Activated CD8-positive, alpha-beta memory T cell treated with anti-CD3 and anti-CD28 coated beads for 24 hours (primary cell): ENCODE measurements at places on chromosomes 7 and 10.

GRCh38 chr10:48845512-48845911, 94.1 kb downstream of the LRRC18 start:
- no peak for DNase-seq

DNA sequence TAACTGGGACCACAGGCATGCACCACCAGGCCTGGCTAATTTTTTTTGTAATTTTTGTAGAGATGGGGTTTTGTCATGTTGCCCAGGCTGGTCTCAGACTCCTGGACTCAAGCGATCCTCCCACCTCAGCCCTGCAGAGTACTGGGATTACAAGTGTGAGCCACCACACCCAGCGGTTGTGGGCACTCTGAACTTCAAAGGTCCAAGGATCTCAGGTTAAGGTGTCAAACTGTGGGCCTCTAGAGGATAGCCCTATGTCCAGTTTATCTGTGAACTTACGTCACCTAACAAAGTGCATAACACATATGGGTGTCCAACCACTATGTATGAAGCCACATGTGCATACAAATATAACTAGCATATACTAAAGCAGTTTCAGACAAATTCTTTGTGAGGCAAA, 3.2 kb upstream of the IL2RA start:
- DNase-seq = peak; percentile 56

- no peak for DNase-seq
These were observed 185.5 kb downstream of the SGMS1 start for GRCh38 chr10:50438049-50438936.

DNA sequence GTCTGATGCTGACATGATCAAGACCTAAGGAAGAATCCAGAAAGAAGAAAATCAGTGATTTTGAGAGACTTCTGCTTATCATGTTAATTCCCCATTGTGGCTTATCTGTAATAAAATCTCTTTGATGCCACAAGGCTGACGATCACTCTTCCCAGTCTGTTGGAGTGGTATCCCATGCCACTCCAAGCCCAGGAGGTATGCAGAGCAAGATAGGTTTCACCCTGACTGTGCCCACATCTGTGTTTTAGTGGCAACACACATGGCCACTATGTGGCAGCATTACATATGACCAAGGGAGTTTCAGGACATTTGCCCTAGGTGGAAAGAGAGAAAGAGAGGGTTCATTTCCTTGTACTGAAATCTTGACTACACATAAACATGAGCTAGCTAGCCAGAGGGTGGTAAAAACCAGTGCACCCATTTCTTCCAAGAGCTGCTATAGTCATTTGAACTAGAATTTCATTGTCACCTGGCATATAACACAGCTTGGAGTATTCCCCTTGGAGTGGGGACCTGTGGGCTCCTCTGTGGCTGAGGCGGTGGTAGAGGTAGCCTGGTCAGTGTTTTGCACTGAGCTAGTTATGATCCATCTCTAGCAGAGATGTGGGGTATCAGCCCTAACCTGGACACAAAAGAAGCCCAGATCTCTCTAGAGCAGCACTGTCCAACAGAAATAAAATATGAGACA, 20.8 kb downstream of the LAMB4 start:
- no peak for DNase-seq

DNA sequence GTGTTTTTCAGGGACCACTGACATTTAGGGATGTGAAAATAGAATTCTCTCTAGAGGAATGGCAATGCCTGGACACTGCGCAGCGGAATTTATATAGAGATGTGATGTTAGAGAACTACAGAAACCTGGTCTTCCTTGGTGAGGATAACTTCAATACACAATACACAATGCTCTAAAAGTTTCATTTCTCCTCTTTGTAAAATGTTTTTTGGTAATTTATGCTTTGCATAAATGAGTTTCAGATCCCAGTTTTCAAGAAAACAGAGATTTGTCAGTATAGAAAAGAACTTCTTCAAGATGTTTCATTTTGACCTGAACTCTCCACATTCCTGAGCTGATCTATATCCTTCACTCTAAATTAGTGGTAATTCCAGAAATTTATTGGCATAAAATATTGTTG, 14.2 kb downstream of the ZNF92 start:
- no peak for DNase-seq

DNA sequence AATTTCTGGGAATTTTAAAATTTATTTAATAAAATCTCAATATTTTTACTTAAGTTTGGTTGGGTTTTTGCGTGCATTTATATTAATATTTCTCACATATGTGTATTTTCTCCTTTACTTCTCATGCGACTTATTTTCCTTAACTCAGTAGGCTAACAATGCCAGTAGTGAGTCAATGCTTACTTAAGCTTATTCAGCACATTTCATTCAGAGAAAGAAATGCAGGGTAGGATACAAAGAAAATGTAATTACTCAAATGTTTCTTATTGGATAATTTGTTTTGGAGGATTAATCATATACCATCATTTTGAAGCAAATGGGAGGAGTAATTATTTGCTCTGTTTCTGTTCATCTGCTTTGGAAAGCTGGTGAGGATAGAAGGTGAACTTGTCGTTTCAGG, 623.5 kb downstream of the POM121L12 start:
- no peak for DNase-seq

DNA sequence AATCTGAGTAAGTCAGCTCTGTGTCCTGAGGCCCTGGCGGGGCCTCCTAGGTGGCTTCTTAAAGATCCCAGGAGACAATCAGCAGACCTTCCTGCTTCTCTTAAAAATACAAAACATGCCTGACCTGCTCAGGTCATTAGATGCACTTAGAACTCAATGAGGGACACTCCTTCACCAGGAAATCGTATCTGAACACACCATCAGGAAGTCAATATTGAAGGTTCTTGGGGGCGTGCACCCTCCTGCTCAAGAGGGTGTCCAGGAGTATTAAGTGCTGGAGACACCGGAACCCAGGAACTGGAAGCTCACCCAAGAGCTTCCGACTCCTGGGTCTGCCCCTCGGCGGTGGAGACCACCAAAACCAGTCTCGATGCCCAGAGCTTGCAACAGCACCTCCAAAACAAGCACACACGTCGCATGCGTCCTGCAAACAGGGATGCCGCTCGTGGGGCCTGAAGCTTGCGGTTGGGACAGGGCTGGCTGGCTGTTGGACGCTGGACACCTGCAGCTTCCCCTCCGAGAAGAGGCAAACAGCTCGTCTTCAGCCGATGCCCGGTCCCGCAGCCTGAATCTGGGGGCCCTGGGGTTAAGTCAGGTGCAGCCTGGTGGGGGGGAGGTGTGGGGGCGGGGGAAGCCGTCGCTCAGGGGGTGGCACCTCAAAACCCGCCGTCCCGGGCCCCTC, 803 bp downstream of the RAPGEF5 start:
- DNase-seq = no peak

DNA sequence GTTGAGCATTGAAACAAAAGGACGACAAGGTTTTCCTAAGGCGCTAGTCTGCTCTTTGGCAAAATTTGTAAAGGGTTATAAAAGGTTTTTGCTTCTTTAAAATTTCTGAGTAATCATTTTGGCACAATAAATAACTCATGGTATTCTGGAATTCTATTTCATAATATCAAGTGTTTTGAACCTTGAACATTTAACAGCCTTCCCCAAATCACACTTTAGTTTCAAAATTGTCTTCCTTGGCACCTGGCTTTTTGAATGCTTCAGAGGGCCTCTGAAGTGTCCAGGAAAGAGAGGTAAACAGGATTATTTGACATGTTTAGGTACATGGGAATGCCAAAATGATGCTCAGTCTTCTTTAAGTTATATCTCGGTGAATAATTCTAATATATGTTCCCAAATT, 220.8 kb downstream of the PHF14 start:
- DNase-seq = no peak

- DNase-seq = no peak
These were observed 46.4 kb downstream of the ABCB5 start for GRCh38 chr7:20661884-20662283.

- DNase-seq = peak; percentile 63
These were observed 20.0 kb upstream of the GATA3 start for GRCh38 chr10:8034466-8035005.
